ENCODE measurements at places on chromosomes 11 and 22.

DNA sequence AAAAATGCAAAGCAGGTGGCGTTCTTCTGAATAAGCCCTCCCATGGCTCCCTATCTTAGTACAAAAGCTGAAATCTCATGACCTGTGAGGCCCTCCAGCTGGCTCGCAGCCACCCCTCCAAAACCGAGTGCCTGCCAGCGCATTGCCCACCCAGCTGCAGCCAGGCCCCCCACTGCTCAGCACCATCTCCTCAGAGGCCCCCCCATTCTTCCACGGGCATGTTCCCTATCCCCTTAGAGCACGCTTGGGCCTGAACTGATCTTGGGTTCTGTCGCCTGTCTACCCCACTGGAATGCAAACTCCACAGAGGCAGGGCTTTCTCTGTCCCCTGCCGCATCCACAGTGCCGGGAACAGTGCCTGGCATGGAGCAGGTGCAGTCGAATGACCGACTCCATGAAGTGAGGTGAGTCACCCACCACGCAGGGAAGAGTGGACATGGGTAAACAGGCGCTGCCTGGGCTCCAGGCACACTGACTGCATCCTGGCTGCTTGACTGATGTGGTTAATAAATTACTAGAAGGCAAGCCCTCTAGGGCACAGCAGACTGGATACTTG is 11.3 kb upstream of the EFCAB6 start:
- DNase-seq, result no peak

DNA sequence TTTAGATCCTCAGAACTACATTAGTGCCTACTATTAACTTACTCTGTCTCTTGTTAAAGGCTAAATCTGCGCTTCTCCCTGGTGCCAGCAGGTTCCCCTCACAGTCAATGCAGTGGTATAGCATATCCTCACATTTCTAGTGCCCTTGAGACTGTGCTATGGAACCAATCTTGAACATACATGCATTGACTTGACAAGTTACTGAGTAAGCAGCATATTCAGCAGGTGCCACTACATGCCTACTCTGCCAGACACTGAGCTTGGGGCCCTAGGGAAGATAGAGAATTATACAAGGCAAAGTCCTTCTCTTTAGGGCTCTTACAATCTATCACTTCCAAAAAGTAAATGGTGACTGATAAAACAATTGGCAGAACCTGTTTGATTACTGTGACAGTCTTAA is 3.2 kb downstream of the FUT4 start:
- no peak for DNase-seq

DNA sequence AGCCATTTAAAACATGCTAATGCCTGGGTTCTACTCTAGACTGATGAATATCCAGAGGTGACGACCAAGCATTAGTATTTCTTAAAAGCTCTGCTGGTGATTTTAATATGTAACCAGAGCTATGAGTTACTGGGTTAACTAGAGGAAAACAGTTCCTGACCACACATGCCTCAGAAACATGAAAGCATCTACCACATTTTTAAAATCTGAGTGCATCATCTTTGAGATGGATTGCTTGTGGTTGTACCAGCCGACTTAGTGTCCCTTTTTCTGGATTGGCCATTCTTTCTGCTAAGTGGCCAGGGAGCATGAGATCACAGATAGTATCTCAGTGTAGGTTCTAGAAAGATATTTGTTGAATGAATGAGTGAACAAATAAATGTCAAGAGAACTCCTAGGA is 152.4 kb downstream of the NTM start:
- DNase-seq, result no peak

DNA sequence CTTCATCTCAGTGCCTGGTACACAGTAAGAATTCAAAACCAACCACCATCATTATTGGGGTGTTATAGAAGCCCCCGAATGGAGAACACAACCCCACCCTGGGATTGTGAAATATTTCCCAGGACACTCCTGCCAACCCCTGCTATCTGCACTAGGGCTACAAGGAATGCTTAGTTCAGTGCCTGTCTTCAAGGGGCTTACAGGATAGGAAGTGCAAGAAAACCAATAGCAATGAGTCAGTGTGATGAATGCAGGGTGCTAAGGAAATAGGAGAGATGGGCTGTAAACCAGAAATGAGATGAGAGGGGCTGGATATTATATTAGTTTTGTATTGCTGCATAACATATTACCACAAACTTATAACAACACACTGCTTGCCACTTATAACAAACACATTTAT is 965 bp upstream of the ASCC2 start:
- DNase-seq, result no peak

DNA sequence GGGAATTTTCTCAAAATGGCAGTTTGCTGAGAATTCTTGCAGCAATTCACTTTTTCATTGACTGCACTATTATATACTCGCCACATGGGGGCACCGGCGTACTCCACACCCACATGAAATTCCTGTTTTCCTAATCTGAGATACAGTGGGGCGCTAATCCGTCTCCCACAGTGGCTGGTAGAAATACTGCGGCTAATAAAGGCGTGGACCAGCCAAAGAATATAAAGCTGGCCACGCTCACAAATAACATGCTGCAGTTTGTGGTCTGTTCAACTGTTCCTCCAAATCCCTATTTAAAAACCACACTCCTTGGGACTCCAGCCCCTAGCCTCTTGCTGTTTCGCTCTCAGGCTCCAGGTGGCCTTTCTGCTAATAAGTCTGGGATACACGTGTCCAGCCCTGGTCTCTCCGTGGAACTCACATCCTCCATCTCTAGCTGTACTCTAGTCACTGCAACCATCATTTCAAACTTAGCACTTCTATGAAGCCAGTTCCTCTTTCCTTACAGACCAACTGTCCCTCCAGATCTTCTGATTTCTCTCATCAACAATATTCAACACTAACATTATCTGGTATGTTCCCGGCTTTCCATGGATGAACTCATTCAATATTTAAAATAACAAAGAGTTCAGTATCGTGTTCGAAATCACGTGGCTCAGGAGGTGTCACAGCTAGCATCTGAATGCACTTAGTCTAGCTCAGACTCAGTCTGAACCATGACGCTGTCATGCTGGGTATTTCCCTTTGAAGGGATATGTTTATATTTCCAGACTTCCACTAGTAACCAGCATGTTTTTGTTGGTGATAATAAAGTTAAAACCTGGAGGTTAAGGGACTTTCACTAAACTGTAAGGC is 22.0 kb downstream of the TBRG1 start:
- DNase-seq, result peak; percentile 28

DNA sequence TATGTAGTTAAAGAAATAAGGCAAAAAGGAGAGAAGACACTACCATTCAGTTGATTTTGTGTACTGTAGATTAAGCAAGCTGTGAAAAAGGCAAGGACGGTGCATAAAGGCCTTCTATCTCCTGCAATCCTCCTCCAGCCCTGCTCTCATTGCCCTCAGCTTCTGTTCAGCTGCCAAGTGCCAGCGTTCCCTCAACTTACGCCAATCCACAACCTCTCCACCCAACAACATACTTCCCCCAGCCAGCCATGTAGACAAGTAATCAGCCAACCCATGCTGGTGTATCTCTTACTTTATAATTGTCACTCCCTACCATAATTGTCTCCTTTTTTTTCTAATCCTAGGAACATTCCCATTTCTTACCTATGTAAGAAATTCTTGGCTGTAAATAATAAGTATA is 30.1 kb upstream of the ANO5 start:
- DNase-seq, result no peak

- DNase-seq, result no peak
Observed at GRCh38 chr11:74444173-74444826, 23.0 kb downstream of the KCNE3 start.

GRCh38 chr11:37474889-37475288 is 876.9 kb upstream of the RAG2 start:
- DNase-seq, result no peak

DNA sequence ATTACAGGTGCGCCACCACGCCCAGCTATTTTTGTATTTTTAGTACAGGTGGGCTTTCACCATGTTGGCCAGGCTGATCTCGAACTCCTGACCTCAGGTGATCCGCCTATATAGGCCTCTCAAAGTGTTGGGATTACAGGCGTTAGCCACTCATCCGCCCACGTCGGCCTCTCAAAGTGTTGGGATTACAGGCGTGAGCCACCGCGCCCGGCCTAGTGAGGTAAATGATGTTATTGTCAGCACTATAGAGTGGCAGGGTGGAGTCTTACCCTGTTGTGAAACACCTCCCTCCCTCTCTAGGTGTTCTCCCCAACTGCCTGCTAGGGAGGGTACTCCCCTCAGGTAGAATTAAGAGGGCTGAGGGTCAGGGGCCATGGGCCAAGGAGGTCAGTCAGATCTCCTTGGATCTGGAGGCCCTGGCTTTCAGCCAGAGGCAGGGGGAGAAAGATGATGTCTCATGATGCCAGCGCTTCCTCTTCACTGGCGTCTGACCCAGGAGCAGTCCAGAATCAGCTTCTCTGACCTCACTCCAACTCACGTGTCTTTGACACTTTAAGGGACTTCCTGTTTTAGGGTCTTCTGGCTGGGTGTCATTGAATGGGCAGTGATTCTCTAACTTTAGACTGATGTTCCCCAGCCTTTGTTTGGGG is 2.0 kb downstream of the GGA1 start:
- DNase-seq, result no peak

DNA sequence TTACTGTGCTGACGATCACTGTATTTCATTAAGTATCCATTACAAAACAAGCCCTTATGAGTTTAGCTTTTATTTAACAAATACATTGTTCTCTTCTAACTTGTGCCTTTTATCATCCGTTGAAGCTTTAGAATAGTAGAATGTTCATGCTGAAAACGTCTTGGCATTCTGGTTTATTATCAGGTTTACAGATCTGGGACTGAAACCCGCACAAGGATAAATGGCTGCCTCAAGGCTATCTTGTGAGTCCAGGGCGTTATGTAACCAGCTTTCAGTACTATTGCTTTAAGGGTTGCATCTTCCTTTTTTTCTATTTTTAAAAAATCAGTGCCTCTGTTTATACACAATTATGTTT is 66.6 kb upstream of the PRODH start:
- no peak for DNase-seq

GRCh38 chr11:119436711-119437110 is 13.7 kb upstream of the THY1 start:
- DNase-seq, result no peak

DNA sequence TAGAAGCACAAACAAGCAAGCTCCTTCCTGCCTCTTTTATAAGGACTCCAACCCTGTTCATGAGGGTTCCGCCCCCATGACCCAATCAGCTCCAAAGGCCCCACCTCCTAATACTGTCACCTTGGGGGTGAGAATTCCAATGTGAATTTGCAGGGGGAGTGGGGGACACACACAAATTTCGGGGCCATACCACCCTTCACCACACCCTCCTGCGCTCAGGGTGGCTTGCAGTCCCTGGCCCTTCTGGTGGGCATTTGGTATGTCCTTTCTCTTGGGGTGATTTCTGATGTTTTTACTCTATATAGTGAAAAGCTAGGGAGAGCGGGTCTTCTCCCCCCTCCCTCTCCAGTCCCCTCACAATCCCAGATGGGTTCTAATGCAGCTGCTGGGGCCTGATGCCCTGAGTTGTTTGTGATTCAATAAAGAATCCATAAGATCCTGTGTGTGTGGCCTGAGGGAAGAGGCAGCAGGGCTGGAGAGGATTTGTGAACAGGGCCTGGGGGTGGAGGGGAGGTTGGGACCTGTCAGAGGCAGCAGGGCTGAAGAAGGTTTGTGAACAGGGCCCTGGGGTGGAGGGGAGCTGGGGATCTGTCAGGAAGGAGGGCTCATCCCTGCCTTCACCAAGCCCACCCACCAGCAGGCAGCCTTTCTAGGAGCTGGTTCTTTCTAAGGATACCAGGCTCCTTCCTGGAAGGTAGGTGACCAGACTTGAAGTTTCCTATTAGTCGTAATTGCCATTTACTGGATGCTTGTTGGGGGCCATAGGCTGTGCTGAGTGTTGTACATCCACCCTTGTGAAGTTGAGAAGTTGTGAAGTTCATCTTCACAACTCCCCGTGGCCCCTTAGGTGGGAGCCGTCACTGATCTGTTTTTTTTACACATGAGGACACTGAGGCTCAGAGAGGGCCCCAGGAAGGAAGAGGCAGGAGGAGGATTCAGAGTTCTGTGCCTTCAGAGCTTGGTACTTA is 7.9 kb downstream of the SLC35C1 start:
- DNase-seq, result no peak

- no peak for DNase-seq
Observed at GRCh38 chr11:61700212-61700611, 20.0 kb downstream of the DAGLA start.
